ENCODE measurements at places on chromosomes 1 and 21.
A peak's percentile ranks its signal among the peaks of the same experiment; 100 is the strongest.

DNA sequence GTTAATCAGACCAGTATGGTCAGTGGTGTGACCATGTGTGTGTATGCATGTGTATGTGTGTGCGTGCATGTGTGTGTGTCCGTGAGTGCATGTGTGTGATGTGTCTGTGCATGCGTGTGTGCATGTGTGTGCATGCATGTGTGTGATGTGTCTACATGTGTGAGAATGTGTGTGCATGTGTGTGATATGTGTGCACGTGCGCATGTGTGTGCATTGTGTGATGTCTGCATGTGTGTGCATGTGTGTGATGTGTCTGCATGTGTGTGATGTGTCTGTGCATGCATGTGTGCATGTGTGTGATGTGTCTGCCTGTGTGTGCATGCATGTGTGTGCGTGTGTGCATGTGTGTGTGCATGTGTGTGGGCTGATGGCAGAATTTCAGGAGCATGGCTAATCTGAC lies 58.2 kb downstream of the SIK1 start:
- no peak for ATAC-seq

- ATAC-seq: no peak
These were observed 575.5 kb downstream of the MRPL39 start for GRCh38 chr21:25031750-25032149.

DNA sequence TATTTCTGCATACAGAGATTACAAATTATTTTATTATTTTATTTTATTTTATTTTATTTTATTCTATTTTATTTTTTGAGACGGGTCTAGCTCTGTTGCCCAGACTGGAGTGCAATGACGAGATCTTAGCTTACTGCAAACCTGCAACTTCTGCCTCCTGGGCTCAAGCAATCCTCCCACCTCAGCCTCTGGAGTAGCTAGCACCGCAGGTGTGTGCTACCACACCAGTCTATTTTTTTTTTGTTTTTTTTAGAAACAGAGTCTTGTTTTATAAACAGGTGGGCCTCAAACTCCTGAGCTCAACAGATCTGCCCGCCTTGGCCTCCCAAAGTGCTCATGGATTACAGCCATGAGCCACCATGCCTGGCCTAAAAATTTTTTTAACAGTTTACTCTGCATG lies 88.1 kb downstream of the PCP4 start:
- no peak for ATAC-seq

DNA sequence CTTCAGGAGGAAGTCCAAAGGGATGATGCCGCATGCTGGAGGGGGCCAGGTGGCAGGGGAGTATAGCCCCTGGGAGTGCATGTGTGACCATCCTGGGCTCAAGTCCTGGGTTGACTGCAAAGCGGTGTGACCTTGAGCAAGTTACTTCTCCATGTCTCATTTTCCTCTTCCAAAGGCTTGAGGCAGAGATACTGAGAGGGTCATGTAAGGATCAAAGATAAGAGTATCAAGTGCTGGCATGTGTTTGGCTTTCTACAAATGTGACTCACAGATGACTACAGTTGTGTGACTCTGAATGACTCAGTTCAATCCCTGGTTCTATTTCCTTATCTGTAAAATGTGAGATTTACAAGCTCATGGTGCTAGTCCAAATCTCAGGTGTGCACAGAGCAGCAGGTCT lies 26.1 kb downstream of the PROK1 start:
- peak; percentile 84 for ATAC-seq

DNA sequence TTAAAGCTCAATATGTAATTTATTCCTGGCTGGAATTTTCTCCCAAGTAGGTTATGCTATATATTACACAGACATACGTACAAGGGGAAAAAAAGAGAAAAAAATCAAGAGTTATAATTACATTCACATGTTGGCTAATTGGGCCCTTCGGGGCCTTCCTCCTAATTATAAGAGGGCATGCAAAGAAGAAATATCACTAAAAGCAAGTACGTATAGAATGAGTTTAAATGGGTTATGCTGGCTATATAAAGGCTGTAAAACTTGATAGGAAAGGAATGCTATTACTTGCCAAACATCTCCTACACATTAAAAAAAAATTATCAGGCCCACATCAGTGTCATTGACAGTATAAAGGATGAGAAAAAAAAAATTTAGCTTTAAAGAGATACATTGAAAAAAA lies 1396.1 kb upstream of the ADGRL4 start:
- ATAC-seq: no peak

GRCh38 chr1:45621895-45622523 lies 1.8 kb downstream of the CCDC17 start:
- ATAC-seq: no peak

GRCh38 chr1:42851960-42852607 lies 5.7 kb downstream of the ZNF691 start:
- no peak for ATAC-seq

GRCh38 chr1:188958461-188959115 lies 1519.1 kb downstream of the BRINP3 start:
- ATAC-seq: no peak

- ATAC-seq: no peak
These were observed 13.1 kb upstream of the ZRANB2 start for GRCh38 chr1:71093938-71094337.

DNA sequence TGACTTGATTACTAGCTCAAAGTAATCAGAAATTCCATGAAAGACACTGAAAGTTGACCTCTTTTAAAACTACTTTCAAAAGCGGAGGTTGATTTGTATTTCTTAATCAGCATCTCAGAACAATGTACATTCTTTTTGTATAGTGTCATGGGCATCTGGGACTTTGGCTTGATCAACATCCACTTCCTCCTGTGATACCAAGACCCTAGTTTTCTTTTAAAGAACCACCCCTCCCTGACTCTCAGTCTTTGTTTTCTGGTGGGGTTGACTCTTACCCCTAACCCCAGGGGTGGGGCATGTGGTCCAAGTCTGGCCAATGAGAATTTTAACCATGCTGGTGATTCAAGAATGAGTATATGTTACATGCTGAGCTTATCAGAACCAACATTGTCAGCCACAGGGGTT lies 21.7 kb upstream of the IRF2BP2 start:
- ATAC-seq: no peak

GRCh38 chr1:34113362-34113761 lies 51.7 kb downstream of the CSMD2 start:
- ATAC-seq: no peak

DNA sequence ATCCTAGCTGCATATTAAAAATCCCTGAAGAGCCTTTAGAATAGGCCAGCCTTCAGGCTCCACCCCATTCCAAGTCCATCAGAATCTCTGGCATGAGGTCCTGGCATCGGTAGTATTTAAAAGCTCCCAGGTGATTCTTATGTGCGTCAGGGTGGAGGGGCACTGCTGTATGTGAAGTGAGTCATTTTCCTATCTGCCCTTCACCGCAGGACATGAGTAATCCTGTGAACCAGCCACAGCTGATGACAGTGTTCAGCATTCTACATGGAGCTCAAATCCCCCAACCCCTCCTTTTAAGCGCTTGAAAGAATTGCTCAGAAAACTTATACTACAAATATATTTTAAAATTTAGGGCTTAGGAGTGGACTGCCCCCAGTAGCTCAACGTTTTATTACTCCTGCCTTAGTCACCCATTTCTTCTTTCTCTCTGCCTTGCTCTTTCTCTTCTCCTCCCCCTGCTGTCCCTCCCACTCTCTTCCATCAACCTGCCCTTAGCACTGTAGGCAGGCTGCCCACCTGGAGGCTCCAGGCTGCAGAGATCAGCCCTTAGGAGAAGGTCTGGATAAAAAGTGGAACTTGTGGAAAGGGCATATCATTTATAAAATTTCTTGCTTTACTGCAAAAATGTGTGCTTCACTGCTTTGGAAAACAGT lies 73.8 kb upstream of the ZNF281 start:
- peak; percentile 100 for ATAC-seq

- no peak for ATAC-seq
These were observed 11.9 kb downstream of the PRXL2B start for GRCh38 chr1:2598329-2598931.

DNA sequence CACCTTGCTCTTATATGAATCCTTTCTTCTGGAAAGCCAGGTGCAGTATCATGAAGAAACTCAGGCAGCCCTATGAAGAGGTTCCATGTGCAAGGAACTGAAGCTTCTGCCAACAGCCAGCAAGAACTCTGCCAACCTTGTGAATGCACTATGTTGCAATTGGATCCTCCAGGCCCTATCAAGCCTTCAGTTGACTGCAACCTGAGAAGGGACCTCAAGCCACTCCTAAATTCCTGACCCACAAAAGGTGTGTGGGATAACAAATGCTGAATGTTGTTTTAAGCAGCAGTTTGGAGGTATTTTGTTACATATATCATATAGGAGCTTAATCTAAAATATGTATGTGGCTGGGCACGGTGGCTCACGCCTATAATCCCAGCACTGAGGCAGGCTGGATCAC lies 84.0 kb downstream of the RERE start:
- no peak for ATAC-seq

GRCh38 chr1:6870571-6870970 lies 85.3 kb downstream of the CAMTA1 start:
- no peak for ATAC-seq

DNA sequence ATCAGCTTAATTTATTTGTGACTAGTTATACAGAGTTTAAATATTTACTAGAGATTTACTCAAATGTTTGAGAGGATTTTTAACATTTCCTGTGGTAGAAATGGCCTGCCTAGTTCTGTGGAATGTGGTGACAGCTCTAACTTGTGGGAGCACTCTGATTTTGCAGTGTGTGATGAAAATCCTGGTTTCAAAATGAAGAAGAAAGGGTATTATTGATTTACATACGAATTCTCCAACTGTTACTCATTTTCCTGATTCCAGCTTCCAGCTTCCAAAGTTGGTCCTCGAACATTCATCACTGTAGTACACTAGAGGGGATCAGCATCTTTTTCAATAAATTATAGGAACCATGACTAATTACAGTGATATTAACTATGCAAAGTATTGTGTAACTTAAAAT lies 462.7 kb upstream of the PKN2 start:
- ATAC-seq: no peak

GRCh38 chr1:19981507-19982312 lies 2.3 kb upstream of the PLA2G2A start:
- ATAC-seq: no peak

DNA sequence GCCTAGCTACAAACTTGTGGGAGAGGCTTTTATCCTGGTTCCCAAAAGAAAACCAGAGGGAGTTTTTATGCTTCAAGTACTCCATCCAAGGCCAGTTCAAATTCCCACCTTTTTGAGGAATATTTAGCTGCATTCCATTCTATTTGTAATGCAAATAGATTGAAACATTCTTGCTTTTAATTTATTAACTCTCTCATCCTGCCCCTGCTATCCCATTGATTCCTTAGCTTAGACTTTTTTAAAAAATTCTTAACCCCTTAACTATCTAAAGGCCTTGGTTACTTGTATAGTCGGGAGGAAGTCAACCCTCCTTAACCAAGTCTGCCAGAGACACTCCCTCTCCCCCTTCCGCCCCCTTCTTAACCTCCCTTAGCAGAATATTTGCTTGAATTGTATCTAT lies 2.5 kb upstream of the MOV10 start:
- no peak for ATAC-seq

GRCh38 chr1:3821447-3821846 lies 25.1 kb upstream of the LRRC47 start:
- no peak for ATAC-seq

GRCh38 chr21:34553151-34553952 lies 41.3 kb upstream of the KCNE1 start:
- no peak for ATAC-seq

GRCh38 chr1:218494449-218494852 lies 149.3 kb downstream of the TGFB2 start:
- no peak for ATAC-seq

DNA sequence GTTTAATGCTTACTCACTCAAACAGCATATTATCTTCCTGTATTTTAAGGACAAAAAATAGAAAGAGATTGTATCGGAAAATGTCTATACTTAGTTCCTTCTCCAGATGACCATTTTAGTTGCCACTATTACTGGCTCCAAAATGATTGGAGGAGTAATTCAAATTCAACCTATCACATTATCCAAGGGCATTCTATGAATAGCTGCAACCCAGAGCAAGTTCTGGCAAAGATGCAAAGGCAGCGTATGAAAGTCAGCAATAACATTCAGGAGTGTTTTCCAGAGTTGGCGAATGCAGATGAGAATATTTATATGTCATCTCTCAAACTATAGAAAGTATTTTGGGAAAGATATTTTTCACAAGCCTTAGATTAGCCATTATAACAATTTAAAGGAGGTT lies 389.8 kb upstream of the ADGRL2 start:
- ATAC-seq: no peak

- peak; percentile 44 for ATAC-seq
These were observed at the start of gene FAAH for GRCh38 chr1:46394108-46394871. Gene FAAH (plus strand): TSS chr1:46394317. CDS start chr1:46394349, 32 bp downstream.

DNA sequence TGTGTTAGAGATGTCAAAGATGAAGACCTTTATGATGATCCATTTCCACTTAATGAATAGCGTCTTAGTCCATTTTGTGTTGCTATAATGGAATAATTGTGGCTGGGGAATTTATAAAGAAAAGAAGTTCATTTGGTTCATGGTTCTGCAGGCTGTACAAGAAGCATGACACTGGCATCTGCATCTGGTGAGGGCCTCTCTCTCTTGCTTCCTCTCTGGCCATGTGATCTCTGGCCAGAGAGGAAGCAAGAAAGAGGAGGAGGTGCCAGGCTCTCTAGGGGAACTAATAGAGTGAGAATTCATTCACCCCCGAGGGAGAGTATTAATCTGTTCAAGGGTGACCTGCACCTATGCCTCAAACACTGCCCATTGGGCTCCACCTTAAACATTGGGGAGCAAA lies 242.8 kb downstream of the DISC1 start:
- no peak for ATAC-seq

- ATAC-seq: no peak
These were observed 372.1 kb downstream of the PTPRC start for GRCh38 chr1:199010933-199011332.

DNA sequence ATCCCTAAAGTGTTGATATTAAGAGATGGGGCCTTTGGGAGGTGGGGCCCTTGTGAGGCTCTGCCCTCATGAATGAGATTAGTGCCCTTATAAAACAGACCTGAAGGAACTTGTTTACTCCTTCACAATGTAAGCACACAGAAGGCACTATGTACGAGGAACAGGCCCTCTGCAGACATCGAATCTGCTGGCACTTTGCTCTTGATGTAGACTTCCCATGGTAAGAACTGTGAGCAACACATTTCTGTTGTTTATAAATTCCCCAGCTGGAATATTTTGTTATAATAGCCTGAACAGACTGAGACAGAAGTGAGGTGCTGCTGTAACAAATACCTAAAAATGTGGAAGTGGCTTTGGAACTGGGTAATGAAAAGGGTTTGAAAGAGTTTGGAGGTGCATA lies 193.2 kb downstream of the TGFB2 start:
- no peak for ATAC-seq

Measured in activated CD4-positive, CD25-positive, alpha-beta regulatory T cell treated with anti-CD3 and anti-CD28 coated beads, Interleukin-2, amount 50 U/mL, for 24 hours (primary cell).